ENCODE measurements at places on chromosomes 7 and 10. TPM values are rescaled to one million over a fixed set of nuclear protein-coding genes. Genes with fewer than 3 reads are reported as not detected.

Gene RAB18
- 83.4 TPM for total RNA-seq

Gene NKX1-2
- total RNA-seq, result 0.06 TPM

Gene RPA3
- 102 TPM for total RNA-seq

Gene PLA2G12B
- not detected for total RNA-seq

Gene PRLHR
- total RNA-seq, result not detected

Gene PON1
- total RNA-seq, result 0.64 TPM

Gene SPAG6
- total RNA-seq, result not detected

Gene SPDYE2B
- not detected for total RNA-seq

Gene SUMF2
- 112 TPM for total RNA-seq

Gene SPDYE2
- total RNA-seq, result not detected

Gene SPDYE8
- not detected for total RNA-seq

Data from A549 treated with GW870086 at 1 μM for 4 hours (cell line).